ENCODE measurements at places on chromosomes 6 and 20.

DNA sequence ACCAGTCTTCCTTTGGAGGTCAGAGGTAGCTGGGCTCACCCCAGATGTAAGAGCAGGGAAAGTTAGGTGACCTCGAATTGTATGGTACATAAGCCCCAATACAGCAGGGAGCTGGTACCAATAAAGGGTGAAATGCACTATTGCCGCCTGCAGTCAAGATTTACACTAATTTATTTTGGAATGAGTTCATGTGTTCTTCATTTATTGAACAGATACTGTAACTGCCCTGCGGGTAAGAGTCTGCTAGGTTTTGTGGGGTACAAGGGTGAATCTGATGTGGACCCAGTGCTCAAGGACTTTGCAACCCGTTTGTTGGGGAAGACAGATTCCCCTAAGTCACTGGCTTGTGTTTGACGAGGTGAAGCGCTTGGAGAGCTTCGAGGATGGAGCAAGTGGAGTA is 2.5 kb upstream of the DNAJC5 start:
- no peak for DNase-seq

- no peak for DNase-seq
Observed at GRCh38 chr6:26200918-26201721, 113.9 kb downstream of the HFE start.

GRCh38 chr6:53373638-53374037 is 24.9 kb upstream of the ELOVL5 start:
- DNase-seq: no peak

DNA sequence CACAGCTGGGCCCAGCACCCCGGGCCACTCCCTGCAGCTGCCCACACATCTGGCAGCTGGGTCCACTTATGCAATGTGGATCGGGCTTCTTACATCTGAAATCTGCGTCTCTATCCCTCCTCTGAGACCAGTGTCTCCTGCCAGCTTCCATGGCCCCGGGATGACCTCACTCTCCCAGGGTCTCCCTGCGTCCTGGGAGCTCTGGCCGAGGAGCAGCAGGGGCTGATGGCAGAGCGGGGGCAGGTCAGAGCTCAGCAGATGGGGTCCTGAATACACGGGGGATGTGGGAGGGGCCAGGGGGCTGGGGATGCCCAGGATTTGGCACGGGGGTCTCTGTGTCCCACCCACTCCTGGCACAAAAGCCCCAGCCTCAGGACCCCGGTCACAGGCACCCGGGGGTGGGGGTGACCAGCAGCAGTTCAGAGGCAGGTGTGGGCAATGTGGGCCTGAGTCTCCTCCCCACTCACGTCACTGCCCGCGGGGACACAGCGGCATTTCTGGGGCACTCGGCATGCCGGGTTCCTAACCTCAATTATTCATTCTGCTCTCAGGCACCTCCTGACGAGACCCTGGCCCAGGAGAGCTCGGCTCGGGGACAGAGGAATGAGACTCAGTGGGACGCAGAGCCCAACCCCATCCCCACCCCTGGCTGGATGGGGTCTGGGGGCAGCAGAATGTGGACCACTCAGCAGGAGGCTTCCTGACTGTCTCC is 16.4 kb downstream of the CHRNA4 start:
- DNase-seq: no peak

DNA sequence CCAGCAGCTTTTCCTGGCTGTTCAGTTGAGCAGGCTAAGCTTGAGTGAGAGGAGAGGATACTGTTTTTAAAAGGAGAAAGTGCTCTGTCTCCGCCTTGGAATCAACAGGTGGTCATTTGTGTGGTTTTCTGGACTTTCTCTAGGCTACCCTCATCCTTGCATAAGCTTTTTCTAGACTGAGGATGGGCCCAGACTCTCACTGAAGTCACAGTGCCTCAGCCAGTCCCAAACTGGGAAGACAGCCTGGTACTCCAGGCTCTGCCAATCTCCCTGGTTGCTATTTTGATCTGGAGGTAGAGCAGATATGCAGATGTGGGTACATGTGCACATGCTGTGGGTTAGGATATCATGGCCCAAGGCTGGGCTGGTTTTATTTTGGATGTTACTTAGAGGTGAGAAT is 7.0 kb downstream of the SCUBE3 start:
- no peak for DNase-seq

DNA sequence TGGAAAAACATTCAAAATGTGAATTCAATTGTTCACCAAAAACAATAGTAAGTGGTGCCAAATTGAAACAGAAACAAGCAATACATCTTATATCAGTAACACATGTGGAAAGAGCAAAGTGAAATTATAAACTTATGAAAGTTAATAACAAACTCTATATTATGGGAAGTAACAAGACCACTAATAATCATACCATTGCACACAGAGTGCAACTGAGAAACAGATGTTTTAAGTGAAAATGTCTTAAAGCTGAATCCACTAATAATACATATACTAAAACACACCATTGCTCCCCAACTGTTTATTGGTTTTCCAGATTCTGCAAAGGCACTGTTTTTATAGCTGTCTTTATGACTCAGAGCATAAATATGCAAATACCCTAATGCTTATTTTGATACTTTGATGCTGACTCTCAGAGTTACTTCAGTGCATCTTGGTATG is 292.3 kb downstream of the RFPL4B start:
- DNase-seq: no peak

DNA sequence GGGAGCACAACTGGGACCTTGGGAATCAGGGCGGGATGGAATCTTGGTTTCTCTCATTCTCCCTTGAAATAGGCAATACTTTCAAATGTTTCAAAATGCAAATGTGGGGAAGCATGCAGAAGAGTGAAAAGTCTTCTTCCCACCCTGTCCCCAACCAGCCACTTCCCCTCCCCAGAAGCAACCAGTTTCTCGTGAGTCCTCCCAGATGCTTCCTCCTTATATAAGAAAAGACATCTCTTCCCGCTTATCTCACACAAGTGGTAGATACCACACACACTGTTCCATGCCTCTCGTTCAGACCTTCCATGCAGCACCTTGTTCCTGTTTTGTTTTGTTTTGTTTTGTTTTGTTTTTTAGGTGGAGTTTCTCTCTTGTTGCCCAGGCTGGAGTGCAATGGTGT is 25.1 kb downstream of the HCK start:
- no peak for DNase-seq

DNA sequence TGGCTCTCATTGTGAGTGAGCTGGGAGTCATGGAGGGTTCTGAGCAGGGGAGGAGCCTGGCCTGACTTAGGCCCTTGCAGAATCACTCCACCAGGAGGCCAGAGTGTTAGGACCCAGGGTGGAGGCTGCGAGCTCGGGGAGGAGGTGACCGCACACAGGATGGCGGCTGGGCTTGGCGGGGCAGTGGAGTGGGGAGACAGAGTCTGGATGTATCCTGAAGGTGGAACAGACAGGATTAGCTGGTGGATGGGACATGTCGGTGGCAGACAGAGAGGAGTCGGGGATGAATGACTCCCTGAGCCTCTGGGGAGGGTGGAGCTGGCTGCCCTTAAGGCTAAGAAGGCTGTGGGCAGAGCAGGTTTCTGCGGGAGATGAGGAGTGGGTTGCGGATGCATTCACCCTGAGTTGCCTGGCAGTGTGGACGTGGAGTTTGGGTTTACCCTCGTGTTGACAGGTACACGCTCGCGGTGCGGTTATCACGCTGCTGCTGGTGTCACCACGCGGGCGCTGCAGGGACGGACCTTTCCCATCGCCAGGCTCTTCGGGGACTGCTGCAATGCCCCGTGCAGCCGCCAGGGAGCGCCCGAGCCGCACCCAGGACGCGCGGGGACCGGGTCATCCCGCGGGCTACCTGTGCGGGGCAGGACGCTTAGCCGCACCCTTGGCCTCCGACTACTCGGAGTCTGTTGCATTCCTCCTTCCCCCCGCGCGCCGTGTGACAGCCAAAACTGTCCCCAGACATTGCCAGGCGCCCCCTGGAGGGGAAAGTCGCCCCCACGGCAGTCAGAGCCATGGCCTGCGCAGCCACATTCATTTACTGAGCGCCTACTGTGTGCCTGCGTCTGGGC is 43.0 kb upstream of the PTGIS start:
- peak; percentile 36 for DNase-seq

DNA sequence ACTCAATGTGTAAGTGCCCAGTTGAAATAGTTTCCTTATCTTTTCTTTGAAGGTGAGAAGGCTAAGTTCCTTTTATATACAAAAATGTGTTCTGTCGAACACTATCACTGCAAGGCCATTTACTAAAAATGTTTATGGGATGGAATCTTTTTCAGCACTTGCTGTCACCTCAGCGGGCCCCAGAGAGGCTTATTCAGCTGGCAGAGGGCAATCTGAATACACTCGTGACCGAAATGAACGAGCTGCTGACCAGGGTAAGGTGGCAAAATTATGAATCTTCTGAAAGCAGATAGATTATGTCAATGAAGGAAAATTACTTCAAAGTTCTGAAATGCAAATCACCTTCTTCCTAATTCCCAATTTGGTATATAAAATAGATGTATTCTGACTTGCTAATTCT is 340.2 kb downstream of the ARHGAP18 start:
- no peak for DNase-seq

DNA sequence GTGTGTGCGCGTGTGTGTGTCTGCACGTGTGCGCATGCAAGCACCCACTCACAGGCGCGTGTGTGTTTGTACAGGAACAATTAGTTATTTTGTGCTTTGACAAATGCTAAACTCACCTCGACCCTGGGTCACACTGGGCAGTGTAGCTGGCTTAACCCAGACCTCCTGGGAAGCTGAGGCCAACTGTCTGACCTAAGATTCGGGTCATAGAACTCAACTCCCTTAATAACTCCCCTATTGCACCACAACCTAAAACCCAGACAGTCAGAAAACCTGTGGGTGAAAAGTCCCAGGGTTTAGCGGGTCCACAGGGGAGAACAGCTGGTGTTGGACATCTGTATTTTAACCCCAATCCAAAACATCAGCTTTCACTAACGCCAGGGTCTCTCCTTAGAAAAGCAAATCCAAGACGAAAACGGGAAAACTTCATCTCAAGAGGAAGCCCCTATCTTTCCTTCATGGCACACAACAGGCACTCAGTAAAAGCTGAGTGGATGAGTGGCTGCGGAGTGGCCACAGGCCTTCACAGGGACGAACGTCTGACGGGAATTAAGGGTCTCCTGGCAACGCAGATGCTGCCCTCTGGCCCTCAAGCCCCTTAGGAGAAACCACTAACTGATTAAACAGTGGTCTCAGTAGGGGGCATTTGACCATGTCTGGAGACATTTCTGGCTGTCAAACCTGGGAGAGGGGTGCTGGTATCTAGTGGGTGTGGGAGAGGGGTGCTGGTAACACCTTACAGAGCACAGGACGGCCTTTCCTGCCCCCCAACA is 4.5 kb downstream of the PMEPA1 start:
- no peak for DNase-seq

DNA sequence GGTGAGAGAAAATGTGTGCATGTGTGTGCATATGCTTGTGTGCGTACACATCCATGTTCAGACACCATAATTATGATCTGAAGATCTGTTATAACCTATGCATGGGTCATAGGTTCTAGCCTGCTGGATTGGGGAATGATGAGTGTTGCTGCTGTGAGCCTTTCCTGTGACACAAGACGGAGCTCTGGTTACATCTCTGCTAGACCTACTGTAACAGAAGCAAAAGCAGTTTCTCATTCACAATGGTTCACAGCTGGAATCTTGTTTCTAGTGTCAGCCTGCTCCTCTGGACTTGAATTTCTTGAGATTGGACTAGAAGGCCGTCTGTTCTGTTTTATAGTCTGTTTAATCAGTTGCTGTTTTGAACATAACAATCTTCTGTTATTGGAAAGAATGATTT is 40.1 kb downstream of the DEFB114 start:
- no peak for DNase-seq

DNA sequence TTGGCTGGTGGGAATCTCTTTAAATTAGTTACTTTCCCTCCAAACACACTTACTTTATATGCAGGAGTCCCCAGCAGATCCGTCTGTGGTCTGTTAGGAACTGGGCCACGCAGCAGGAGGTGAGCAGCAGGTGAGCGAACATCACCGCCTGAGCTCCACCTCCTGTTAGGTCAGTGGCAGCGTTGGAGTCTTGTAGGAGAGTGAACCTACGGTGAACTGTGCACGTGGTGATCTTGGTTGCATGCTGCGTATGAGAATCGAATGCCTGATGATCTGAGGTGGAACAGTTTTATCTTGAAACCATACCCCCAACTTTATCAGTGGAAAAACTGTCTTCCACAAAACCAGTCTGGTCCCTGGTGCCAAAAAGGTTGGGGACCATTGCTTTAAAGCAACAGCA is 5.0 kb downstream of the SERPINB6 start:
- DNase-seq: no peak

GRCh38 chr6:16949716-16950115 is 152.1 kb upstream of the STMND1 start:
- no peak for DNase-seq

- no peak for DNase-seq
Observed at GRCh38 chr20:40782043-40782368, 93.0 kb upstream of the MAFB start.

- no peak for DNase-seq
Observed at GRCh38 chr6:80454661-80455365, 348.3 kb downstream of the BCKDHB start.

DNA sequence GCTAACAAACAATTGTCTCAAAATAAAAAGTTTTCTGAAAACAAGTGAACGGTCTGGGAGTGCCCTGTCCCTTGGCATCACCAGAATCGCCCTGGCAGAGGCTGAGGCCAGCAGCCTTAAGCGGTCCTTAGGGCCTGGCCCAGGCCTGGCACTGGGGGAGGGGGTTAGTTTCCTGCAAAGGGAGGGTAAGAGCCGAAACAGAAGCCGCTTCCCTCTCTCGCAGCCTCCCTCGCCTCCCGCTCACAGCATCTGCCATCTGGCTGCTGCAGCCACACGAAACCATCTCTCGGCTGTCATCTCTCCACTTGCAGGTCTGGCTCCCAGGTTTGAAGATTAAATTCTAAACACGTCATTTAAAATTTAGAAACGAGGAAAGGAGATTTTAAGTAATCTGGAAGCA is 31.5 kb downstream of the PMEPA1 start:
- DNase-seq: no peak

GRCh38 chr6:14231071-14231483 is 113.5 kb downstream of the CD83 start:
- no peak for DNase-seq

DNA sequence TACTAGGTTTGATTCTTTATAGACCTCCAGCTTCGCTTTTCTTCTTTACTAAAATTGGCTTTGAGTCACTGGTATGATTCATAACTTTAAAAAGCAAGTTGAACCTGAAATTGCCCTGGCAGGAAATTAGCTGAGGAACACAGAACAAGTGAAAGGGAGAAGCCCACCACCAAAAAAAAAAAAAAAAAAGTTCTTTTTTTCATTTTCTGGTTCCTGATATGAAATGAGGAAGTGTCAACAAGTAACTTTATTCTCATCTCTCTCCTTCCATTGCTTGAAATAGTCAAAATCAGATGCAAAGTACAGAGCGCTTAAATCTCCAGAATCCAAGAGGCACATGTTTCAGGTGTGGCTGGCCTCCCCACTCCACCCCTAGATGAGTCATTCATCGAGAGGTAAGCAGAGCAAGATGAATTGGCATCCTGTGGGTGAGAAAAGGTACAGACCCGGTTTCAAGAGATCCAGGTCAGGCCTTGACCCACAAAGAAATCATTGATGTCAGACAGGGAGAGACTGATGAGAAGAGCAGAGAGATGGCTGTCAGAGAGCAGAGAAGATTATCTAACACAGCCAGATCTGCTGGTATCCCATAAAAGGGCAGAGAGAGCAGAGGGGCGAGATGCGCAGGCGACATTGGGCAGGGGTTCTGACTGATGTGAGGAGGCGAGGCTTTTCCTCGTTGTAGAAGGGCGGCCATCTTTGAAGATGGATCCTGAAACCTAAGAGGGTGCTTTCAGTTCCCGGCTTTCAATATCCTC is 54.8 kb upstream of the MBOAT1 start:
- DNase-seq: peak; percentile 32

- no peak for DNase-seq
Observed at GRCh38 chr20:39342463-39342862, 380.3 kb downstream of the DHX35 start.

GRCh38 chr6:128979071-128979470 is 96.1 kb downstream of the LAMA2 start:
- no peak for DNase-seq

All from caudate nucleus (tissue), 63 donors.